Memory B cell (primary cell): ENCODE measurements at places on chromosomes 2 and 18.

- DNase-seq, result no peak
Measured at GRCh38 chr2:54416166-54416813, 39.8 kb upstream of the SPTBN1 start.

DNA sequence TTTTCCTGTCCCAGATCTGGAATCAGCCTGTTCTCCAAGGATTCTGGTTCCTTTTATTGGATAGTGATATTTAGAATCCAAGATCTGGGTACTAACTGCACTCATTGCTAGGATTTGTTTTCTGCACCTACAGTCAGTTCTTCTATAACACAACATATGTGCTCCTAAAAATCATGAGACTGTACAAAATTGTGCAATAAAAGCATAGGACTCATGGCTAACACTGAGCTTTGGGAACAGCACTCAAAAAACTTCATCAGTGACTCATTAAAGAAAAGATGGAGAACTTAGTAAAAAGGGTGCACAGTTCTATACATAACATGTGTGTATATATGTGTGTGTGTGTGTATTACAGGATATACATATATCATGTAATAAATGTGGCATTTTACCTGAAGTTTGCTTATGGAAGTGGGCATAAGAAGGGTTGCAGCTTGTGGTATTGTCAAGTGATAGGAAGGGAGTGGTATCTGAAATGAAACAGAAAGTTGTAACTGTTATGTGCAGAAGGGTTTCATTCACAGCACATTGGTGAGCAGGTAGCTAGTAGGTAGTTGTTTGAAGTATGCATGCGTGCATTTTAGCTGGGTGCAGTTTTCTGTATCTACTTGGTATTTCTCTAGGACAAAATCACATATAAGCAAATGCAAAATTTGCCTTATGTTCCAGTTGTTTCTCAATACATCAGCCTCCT is 5.9 kb upstream of the SCYGR2 start:
- DNase-seq, result no peak

DNA sequence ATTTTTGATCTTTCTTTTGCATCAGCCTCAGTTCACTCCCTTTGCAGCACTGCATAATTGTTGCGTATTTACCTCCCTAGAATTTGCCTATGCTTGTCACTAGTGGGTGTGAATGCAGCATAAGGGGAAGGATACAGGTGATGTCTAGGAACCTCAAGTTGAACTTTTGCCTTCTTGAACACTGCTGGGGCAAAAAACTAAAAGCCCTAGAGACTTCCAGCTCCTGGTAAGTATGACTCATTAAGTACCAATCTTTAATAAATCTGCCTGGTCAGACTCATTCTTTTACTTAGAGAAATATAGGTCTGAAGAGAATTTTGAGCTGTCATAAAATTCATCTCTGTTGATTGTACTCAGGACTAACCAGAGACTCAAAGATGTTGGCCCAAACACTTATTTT is 547.3 kb upstream of the FANCL start:
- DNase-seq, result no peak

DNA sequence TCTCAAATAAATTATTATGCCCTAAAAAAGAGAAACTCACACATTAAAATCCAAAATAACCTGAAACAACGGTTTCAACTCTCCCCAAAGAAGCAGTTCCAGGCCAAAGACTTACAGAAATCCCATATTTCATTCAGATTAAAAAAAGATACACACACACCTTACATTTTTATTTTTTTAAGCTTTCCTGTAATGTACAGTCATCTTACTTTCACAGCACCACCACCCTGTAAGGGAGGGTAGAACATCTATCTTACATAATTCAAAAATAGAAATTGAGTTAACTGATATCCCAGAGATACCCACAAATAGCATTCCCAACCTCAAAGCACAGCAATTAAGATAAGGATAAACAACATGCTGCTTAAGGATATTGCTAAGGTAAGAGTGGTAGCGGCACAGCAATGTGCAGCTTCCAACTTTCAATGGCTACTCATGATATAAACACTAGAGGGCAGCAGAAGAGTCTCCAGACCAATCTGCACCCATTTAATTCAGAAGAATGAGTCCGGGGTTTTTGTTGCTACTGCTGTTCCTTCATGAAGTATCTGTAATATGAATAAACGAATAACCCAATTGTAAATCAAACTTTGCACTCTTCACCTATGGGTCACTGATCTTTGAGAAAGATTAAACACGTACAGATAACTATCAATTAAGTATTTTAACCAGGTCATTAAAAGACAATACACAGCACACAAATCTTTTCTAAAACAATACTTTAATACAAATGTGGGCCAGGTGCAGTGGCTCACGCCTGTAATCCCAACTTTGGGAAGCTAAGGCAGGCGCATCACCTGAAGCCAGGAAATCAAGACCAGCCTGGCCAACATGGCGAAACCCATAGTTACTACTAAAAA is 11.3 kb downstream of the GFPT1 start:
- no peak for DNase-seq

DNA sequence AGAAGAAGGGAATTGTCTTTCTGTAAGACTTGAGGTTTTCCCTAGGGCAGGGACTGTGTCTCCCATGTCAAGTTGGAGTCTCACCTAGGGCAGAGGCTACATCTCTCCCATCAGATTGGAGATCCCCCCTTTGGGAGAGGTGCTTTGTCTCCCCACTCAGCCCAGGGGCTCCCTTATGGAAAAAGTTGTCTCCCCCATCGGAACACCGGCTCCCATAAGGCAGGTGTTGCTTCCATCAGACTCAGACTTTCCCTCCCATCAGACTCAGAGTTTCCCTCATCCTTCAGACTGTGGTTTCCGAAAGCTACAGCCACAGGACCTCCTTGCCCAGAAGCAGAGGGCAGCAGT is 5.8 kb downstream of the ANKRD53 start:
- no peak for DNase-seq

DNA sequence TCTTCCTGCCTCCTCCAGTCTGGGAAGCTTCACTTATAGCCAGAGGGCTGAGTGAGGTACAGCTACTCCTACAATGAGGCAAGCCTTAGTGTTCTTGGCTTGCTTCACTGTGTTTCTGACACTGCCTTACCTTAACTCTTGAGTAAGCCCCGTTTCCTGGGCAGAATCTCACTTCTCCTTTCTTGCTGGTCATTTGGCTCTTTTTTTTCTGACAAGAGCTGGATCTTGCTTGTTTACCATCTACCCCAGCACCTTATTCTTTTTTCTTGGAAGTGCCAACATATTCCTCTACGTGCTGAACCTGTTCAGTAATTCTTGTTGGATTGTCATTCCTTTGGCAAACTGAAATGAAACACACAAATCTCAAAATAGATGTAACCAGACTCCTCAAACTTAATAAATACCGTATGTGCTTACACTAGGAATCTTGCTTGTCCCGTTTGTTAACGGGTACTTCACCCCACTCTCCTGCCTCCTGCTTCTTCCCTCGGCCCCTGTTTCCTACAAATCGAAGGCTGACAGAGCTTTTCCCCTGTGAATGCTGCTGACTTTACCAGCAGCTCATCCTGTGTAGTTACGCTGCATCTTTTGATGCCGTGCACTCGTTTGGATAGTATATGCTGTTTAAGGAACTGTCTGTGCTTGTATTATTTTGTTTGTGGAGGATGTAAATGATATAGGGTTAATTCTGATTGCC is 132.2 kb downstream of the FMNL2 start:
- no peak for DNase-seq

GRCh38 chr2:67489396-67489795 is 92.3 kb downstream of the ETAA1 start:
- DNase-seq, result no peak

DNA sequence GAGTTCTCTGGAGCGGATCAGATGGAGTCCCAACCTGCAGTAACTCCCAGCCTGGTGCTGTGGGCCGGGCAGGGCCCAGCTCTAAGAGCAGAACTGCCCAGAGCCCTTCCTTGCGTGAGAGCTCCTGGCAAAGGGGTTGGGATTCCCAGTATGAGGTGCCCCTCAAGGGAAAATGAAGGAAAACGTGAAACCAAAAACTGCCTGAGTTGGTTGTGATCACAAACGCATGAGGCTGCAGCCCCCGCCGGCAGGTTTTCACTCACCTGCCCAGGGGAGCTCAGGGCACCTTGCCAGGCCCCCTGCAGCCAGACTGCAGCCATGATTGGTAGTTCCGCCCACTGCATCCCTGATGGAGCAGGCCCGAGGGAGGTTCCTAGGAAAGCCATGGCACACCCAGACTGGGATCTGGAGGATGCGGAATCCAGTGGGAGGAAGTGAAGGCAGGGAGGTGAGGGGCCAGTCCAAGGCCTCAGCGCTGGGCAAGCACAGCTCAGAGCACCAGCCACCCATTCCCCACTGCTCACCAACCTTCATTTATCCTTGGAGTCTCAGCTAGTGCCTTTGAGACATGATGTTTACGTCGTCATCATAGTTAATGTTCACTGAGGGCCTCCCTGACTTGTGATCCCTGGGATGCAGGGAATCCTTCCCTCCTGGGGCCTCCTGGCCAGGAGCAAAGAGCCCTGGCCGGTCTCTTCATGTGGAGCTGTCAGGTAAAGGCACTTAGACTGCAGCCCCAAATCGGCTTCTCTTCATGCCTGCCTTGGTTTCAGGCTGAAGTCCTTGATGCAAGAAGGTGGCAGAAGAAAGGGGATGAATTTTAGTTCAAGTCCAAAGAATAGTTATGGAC is 103.2 kb downstream of the INHBB start:
- no peak for DNase-seq

DNA sequence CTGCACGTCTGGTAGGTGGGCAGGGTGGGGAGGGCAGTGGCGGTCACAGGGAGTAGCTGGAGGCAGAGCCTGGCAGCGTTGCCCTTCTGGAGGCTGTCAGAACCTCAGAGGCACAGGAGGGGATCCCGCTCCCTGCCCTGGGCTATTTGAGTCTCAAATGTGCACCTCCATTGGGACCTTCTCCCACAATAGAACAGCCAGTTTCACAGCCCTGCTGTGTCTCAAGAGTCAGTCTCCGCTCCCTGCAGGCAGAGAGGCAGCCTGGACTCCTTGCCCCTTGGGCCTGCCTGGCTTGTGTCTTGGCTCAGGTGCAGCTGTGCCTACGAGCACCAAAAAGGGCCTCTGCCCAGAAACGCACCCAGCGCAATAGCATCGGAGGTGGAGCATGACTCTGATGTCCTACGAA is 57.4 kb downstream of the FAM168B start:
- DNase-seq, result no peak

- no peak for DNase-seq
Measured at GRCh38 chr2:148967578-148967977, 70.9 kb upstream of the LYPD6B start.

DNA sequence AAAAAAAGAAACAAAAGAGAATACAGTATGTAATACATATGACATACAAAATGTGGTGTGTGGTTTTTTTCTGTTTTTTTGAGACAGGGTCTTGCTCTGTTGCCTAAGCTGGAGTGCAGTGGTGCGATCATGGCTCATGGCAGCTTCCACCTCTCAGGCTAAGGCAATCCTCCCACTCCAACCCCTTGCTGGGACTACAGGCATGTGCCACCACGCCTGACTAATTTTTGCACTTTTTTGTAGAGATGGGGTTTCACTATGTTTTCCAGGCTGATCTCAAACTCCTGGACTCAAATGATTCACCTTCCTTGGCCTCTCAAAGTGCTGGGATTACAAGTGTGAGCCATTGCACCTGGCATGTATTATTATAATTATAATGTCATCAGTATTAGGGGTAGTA is 38.9 kb downstream of the DHX57 start:
- no peak for DNase-seq

- DNase-seq, result no peak
Measured at GRCh38 chr18:44764863-44765262, 84.2 kb downstream of the SETBP1 start.

DNA sequence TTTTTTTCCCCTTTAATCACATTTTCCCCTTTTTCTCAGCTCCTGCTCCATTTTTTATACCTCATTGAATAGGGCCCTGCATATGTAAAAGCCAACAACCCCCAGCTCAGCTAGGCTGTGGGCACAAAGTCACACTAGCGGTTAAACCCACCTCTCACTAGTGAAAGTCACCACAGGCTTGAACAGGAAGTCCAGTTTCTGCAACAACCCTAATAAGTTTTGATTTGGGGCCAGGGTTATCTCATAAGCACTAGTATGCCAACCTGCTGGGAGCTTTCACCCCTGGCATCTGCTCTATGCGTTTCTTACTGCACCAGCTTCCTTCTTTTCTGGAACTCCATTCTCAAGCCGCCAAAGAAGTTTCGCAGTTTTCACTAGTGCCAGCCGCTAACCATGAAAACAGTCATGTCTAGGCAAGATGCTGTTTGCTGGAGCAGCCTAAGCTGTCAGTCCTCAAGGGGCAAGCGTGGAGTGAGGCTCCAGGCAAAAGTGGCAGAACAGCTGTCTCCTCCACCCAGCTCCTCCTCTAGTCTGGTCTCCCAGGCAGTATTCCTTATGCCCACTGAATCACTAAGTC is 197.0 kb upstream of the MEIS1 start:
- DNase-seq, result no peak

DNA sequence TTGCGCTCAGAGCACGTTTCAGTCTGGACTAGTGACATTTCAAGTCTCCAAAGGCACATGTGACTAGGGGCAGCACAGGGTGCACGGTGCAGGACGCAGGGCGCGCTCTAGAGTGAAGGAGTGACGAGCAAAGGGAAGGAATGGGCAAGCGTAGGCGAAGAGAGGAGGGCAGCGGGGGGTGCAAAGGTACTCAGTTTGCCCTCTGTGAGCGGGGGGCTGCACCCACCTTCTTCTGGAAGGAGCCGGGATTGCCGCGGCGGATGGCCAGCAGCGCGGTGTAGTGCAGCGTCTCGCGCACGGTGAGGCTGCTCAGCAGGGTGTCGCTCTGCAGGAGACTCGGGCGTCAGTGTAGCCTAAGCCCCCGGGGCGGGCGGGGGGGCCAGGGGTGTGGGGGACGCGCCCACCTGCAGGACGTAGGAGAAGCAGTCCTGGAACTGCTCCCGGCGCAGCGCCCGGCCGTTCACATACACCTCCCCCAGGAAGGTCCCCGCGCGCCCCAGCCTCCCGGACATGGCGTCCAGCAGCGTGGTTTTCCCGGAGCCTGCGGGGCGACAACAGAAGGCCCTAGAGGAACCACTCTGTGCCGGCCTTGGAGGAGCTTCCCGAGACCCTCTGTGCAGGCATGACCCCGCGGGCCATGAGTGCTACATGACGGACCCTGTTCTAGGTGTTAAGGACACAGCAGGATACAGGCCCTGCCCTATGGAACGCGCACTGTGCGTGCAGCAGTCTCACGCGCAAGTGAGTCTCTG is 6.9 kb downstream of the ABCG5 start:
- no peak for DNase-seq

GRCh38 chr18:38458698-38459097 is 893.1 kb upstream of the CELF4 start:
- DNase-seq, result no peak

DNA sequence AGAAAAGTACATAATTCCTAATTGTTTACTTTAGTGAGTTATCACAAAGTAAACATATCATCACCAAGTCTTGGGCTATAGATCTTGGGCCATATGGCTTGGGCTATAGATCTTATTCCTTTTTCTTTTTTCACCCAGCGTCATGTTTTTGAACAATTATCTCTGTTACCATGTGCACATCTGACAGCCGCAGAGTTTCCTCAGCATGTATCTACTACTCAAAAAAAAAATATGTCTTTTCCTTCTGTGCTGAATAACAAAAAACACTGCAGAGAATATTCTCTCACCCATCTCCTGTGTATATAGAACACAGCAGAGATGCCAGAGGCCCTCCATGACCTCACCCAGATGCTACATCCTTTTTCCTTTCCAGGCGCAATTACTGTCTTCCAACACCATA is 76.2 kb upstream of the MYO3B start:
- DNase-seq, result no peak

GRCh38 chr18:43720041-43720440 is 442.8 kb upstream of the SYT4 start:
- DNase-seq, result no peak

GRCh38 chr2:8657423-8658062 is 24.3 kb upstream of the ID2 start:
- DNase-seq, result no peak
